ENCODE measurements at places on chromosomes 3 and 15.

GRCh38 chr3:27625864-27626263 lies 96.3 kb downstream of the EOMES start:
- DNase-seq: no peak

DNA sequence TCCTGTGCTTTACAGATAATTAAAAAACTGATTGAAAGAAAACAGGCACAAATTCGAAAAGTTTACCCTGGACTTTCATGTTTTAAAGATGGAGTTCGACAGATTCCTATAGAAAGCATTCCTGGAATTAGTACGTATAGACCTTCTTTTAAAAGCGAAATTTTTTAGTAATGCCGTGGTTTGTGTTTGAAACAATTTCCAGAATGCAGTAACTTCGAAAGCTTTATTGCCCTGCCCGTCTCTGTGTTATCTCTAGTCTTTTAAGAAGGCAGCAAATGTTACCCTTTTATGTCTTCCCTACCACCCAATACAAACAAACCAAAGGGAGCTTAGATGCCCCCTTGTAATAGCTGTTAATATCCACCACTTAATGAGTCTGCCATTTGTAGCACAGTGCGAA lies 39.7 kb downstream of the SGO1 start:
- DNase-seq: no peak

GRCh38 chr15:91307601-91308000 lies 207.5 kb downstream of the SV2B start:
- DNase-seq: no peak

- peak; percentile 45 for DNase-seq
These were observed 1.7 kb downstream of the CHRD start for GRCh38 chr3:184381261-184382224.

DNA sequence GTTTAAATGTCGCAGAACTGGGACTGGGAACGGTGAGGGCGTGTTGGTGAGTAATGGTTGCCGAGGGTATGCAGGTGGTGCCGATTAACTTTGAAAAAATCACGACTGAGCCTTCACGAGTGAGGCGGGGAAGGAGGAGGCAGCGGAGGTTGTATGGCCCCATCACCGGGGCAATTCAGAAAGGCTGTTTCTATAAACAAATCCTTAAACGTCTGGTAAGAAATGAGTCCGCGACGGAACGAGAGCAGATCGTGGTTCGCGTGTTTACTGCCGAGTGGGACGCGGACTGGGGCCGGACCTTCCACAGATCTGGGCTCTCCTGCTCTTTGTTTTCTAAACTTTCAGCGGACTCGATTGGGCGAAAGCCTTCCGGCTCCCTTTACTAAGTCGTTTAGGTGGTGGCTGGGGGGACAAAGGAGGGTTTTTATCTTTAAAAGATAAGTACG lies 2.7 kb downstream of the IGF1R start:
- DNase-seq: peak; percentile 21

GRCh38 chr15:95590533-95591044 lies 739.9 kb upstream of the NR2F2 start:
- no peak for DNase-seq

DNA sequence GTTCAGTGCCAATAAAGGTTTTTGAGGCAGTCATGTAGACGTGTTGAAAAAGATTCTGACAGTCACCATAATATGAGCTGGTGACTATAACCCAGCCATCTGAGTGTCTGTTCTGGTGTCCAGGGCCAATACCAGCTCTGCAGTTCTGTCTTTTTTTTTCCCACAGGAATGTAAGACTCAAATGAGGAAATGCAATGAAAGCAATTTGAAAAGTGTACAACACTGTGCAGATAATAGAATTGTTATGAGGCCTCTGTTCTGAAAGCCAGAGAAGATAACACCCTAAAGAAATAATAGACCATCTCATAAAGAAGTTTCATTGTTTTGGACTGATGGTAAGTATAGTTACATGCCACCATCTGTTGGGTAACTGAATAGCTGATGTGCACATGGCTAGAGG lies 57.1 kb downstream of the CLDN1 start:
- DNase-seq: no peak

- DNase-seq: peak; percentile 73
These were observed 162.5 kb upstream of the CHRNA7 start for GRCh38 chr15:31867536-31868442.

DNA sequence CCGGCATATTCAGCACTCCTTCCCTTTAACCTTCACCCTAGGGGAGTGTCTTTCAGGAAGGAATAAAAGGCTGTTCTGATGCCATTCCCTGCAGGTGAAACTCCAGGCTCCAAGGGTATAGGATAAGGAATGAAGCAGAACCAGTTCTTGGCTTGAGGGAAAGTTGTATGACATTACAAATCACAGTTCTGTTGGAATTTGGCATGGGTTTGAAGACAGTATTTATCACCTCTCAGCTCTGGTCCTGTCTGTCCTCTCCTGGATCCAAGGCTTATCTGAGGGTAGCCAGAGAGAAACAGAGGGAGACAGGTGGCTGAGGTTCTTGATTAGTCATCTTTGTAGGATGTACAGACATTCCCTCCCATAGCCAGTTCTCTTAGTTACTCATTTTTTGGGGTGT lies 37.1 kb downstream of the RAB11A start:
- DNase-seq: no peak

GRCh38 chr3:36482880-36483279 lies 102.6 kb downstream of the STAC start:
- DNase-seq: no peak

DNA sequence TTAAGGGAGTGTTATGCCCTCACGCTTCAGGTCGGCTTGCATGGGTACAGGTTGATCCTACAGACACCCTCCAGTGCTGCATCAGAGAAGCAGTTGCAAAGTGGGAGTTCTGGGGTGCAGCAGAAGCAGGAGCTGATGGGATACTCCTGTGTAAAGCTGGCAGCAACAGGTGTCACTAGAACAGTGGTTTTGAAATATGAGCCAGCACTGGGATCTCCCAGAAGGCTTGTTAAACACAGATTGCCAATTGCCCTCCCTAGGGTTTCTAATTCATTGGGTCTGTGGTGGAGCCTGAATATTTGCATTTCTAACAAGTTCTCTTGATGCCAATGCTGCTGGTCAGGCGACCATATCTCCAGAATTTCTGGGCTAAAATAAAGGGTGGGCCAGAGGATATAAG lies 350.4 kb downstream of the CLSTN2 start:
- DNase-seq: no peak

DNA sequence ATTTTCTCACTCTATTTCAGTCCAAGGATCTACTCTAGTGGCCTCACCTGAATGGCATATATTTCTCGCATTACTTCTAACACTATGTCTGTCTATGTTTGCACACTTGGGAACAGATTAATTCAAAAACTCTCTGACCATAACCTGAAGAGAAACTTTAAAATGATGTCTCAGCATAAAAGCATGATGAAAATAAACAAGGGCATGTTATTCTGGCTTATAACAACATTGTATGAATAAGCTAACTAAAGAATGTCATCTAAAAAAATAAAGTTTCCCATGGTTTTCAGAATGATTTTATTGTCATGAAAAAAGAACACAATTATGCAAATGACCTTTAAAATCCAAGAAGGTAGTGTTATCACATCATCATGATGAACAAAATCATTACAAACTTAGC lies 85.5 kb upstream of the ROBO2 start:
- no peak for DNase-seq

DNA sequence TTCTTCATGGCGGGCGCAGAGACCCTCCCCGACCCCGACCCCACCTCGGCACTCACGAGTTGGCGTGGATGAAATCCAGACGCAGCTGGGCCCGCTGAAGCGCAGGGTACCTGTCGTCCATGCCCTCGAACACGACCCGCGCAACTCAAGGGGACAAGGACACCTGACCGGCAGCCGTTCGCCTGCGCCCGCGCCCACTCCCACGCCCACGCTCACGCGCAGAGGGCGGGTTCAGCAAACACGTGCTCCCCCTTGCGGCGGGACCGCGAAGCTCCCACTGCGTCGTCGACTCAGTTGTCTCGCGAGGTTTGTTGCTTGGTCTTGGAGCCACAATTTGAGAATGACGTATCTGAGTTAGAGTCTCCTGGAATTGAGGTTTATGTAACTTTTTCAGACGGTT lies at the start of gene MORC1:
MORC1 (minus strand) TSS at position 196 of the 400 bp plus-strand sequence; CDS start at position 121, 75 bp downstream.
- DNase-seq: no peak

- DNase-seq: no peak
These were observed 102.6 kb upstream of the SATB1 start for GRCh38 chr3:18527691-18528090.

DNA sequence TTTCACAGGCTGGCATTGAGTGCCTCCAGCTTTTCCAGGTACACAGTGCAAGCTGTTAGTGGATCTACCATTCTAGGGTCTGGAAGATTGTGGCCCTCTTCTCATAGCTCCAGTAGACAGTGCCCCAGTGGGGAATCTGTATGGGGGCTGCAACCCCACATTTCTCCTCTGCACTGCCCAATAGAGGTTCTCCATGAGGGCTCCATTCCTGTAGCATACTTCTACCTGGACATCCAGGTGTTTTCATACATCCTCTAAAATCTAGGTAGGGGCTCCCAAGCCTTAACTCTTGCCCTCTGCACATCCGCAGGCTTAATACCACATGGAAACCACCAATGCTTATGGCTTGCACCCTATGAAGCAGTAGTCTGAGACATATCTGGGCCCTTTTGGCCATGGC lies 15.1 kb upstream of the CCR2 start:
- no peak for DNase-seq

- no peak for DNase-seq
These were observed 62.0 kb upstream of the MRPL3 start for GRCh38 chr3:131564812-131565211.

DNA sequence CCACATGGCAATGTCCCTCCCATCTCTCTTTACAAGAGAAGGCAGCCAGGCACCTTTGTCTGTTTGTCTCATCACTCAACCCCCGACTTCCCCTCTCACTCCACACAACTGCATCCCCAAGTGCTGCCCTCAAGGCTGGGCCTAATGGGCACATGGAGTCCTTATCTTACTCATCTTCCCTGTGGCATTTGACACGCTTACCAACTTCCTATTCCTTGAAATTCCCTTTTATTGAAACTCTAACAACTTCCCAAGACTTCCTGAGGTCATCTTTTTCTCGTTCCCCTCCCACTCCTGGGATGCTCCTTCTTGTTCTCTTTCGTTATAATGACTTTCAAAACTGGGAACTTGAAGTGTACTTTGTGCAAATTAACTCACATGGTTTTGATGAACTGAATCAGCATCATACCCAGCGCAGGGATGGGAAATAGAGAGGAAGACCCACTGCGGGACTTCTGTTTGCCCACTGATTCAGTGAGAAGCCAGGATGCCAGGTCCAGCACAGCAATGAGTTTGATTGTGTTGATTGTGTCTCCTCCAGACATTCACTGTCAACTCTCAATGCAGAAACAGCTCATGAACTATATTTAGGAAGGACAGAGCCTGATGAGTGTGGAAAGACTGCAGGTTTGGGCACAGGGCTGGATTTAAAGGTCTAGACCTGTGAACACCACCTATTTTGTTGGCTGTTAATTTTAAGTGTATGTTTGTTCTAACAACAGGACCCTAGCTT lies 104.7 kb upstream of the TNIK start:
- DNase-seq: peak; percentile 33

DNA sequence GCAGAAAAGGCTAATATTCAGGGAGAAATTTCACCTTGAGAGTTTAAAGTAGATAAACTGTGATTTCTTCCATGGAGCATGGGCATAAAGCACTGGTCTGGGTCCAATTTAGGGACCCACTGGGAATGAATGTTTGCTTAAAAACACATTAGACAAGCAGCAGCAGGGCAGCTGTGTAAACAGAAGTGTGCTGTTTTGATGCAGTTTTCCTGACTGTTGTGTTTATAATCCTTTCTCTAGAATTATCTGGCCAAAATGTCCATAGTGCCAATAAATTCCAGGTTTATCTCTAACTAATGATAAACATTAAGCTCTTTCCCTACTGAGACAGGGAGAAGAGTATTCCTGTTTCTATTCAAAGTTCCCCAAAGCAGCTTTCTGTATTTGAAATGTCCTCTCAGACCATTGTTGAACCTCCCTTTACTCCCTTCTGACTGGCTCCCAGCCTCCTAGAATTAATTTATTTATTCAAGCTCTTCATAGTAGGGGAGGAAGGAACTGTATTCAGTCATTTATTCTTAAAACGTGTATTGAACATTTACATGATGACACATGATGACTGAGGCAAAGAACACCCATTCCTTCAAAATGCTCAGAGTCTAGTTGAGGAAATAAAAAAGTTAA lies 7.0 kb upstream of the TM4SF18 start:
- no peak for DNase-seq

DNA sequence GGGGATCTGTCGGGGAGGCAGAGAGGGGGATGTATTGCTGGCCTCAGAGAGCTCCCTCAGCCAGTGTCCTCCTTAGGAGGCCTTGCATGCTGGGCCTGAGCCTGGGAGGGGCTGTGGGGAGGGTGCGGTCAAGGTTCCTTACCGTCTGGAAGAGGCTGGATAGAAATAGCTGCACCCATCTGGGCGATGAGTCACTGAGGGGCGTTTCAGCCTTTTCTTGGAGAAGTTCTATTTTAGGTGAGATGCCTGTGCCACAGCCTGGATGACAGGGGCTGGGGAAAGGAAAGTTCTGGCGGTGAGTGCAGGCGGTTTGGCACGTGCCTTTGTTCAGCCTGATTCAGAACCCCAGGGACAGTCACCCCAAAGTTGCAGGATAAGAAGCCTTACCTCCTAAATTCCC lies 35.7 kb upstream of the APEH start:
- peak; percentile 57 for DNase-seq

- DNase-seq: peak; percentile 42
These were observed 139.3 kb downstream of the TNIK start for GRCh38 chr3:171320750-171321558.

GRCh38 chr15:39365161-39365560 lies 215.7 kb upstream of the THBS1 start:
- DNase-seq: no peak

DNA sequence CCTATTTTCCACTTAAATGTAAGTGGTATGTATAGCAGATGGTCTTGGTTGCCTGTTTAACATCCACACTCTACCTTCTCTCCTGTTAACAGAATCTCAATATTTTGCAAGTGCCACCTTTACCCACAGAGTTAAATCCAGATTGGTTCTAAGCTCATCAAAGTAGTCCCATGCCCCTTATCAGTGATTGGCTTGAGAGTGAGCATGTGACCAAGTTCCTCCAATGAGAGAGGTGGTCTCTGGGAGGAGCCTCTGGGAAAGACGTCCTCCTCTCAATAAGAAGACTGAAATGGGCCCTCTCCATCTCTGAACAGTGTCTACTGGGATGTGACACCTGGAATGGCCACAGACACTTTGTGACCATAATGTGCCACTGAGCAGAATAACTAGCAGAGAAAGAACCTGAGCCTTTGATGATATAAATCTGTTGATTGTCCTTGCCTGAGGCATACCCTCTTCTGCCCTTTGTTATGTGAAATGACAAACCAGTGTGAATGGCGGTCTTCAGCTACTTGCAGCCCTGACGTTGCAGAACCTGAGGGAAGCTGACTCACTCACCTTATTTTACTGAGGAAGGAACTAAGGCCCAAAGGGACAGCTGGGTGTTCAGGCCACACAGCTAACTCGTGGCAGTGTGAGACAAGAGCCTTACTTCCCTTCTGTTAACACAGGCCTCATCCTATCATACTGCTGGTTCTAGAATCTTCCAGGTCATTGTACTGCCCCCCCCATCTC lies 42.4 kb upstream of the LARS2 start:
- DNase-seq: peak; percentile 21

DNA sequence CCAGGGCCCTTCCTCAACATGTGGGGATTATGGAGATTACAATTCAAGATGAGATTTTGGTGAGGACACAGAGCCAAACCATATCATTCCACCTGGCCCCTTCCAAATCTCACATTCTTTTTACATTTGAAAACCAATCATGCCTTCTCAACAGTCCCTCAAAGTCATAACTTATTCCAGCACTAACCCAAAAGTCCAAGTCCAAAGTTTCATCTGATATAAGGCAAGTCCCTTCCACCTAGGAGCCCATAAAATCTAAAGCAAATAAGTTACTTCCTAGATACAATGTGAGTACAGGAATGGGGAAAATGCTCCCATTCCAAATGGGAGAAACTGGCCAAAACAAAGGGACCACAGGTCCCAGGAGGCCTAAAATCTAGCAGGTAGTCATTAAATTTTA lies 309.5 kb upstream of the SLITRK3 start:
- DNase-seq: no peak
